ENCODE measurements at places on chromosomes 6 and 20.

DNA sequence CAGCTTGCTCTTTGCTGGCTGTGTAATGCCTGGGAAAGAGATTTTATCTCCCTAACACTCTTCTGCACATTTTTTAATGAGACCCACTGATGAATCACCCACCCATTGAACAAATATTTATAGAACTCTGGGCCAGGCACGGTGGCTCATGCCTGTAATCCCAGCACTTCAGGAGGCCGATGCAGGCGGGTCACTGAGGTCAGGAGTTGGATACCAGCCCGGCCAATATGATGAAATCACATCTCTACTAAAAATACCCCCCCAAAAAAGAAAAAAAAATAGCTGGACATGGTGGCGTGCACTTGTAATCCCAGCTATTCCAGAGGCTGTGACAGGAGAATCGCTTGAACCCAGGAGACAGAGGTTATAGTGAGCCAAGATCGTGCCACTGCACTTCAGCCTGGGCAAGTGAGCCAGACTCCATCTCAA, 82.1 kb upstream of the SIRPA start:
- peak; percentile 26 for DNase-seq

DNA sequence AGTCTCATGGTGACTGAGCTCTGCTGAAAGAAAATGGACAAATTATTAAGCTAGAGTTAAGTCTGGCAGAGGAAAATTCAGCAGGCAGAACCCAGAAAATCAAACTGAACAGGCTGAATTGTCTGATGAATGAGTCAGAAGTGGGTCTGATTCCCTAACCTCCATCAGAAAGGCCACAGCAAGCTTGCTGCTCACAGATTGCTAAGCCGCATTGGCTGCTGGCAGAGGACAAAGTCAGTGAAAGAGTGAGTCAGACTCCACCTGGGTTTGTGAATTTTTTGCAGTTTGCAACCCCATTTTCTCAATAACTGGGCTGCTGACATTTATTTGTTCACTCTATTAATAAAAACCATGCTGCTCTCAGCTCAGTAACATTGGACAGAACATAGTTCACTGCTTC, 191.3 kb downstream of the EPM2A start:
- DNase-seq, result peak; percentile 30

DNA sequence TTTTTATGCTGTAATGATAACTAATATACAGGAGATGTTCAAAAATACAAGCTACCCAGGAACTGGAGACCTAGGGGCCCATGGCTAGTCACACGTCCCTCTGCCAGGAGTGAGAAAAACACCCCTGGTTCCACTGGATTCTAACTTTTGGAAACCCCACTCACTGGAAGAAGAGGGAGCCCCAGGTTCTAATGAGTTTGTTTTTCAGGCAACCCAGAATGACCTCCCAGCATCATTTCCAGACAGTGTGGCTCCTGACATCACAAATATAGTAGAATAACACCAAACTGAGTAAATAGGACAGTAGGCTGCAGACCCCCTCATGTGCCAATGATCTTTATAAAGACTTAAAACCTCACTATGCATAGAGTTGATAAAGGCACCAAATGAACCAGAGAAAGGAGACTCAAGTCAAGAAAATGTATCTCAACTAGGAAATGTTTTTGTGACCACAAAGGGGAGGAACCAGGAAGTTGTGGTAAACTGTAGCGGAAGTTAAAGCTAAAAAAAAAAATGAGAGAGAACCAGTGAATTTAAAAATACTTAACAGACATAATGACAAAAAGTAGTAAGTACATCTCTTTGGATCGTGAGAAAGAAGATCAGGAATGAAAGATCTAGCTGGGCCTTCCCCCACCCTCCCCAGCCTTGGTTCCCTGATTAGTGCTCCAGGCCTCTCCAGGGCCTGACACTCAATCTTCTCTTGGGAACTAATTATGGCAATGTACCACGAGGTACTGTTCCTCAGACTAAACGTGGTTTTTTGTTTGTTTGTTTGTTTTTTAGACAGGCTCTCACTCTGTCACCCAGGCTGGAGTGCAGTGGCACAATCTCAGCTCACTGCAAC, 19.8 kb downstream of the HLA-E start:
- DNase-seq, result no peak

- no peak for DNase-seq
Measured at GRCh38 chr6:98925831-98926230, 21.9 kb downstream of the FBXL4 start.

GRCh38 chr20:33796263-33796906, 14.8 kb upstream of the CHMP4B start:
- no peak for DNase-seq

DNA sequence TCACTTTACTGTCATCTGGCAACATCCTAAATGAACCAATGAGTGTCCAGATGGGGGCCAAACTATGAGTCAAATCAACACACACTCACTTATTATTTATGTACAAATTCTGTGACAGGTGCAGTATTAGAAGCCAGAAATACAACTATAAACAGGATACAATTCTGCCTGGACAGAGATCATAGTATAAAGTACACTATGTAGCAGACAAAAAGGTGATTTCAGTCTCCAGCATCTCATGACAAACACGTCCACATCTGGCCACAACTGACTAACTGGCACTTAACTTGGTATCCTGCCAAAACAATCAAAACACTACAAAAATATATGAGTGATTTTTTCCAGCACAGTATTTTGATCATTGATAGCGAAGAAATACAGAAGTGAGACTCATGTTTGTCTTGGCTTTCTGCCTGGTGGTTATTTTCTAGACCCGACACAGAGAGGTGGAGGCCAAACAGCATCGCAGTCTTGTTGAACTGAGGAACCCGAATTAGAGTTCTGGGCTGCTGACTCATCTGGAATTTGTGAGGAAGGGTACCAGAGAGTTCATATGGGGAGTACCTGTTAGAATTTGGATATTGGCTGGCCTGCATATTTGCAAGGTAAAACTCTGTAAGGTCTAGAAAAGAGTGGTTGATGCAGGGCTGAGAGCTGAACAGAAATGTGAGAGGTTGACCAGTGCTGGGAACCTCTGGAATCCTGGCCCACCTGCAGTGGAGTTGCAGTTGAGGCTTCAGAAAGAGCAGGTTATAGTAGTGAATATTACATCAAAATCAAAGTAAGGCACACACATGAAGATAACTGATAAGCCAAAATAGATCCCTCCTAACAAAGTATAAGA, 475.2 kb downstream of the PTPRT start:
- no peak for DNase-seq

- no peak for DNase-seq
Measured at GRCh38 chr20:23753589-23753988, 2.9 kb upstream of the CST1 start.

DNA sequence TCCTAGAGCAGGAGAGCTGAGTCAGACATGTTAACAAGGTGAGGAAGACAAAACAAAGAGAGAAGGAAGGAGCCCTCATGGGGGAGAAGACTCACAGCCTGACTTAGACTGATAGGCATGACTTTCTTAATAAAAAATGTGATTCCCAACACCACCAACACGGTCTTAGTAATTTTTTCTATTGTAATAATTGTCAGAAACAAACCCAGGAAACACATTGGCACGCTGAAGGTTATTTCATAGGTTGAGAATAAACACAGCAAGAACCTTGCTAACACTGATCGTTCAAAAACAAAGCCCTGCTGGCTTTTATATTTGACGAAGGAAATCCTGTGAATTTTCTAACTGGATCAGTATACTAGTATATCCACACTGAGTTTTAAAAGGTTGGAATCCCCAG, 286.8 kb downstream of the HACE1 start:
- DNase-seq, result no peak

DNA sequence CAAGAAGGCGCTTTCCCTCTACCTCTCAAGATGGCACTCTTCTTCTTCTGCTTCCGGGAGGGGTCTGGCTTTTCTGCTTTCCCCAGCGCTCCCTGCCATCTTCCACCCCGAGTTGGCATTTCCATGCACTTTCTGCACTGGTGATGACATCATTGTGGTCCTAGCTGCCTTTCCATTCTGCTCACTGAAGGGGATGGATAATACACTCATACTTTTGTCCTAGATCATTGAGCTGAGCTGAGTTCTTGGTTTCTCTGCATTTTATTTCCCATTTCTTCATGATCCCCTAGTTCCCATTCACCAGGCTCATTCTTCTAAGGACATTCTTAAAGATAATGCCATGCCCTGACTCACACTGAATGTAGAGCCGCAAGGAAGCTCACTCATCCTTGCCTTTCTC, 96.7 kb downstream of the EDN1 start:
- no peak for DNase-seq

DNA sequence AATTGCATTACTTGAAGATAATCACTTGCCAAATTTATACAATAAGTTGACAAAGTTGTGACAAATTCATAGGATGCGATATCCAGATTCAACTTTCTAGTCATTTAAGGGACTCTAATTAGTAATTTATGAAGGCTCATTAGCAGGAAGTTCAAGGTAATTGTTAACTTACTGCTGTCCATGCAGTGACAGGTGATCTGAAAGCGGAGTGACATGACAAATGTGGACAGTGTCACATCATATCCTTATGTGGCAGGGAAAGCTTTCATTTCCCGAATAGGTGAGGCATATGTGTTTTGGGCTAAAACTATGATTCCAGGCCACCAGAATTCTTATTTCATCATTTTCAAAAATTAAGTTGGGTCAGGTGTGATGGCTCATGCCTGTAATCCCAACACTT, 115.9 kb upstream of the BMP2 start:
- no peak for DNase-seq

- DNase-seq, result no peak
Measured at GRCh38 chr6:116277124-116277523, 2.6 kb downstream of the TSPYL1 start.

DNA sequence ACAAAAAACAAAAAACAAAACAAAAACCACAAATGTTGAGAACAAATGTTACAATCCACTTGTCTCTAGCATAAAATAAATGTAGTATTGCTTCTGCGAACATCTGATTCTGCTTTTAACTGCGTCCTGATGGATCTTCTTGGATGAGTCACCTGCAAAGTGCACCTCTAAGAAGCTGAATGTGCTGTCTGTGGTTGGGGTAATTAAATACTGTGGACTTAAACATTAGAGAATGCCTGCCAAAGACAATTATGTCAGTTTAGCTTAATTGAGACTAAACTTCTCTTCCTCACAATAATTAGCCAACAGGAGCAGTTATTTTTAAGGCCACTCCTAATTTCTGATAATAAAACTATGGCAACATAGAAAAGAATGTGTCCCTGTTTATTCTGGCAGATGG, 253.4 kb downstream of the PHACTR1 start:
- no peak for DNase-seq

- no peak for DNase-seq
Measured at GRCh38 chr20:39302312-39302711, 340.2 kb downstream of the DHX35 start.

DNA sequence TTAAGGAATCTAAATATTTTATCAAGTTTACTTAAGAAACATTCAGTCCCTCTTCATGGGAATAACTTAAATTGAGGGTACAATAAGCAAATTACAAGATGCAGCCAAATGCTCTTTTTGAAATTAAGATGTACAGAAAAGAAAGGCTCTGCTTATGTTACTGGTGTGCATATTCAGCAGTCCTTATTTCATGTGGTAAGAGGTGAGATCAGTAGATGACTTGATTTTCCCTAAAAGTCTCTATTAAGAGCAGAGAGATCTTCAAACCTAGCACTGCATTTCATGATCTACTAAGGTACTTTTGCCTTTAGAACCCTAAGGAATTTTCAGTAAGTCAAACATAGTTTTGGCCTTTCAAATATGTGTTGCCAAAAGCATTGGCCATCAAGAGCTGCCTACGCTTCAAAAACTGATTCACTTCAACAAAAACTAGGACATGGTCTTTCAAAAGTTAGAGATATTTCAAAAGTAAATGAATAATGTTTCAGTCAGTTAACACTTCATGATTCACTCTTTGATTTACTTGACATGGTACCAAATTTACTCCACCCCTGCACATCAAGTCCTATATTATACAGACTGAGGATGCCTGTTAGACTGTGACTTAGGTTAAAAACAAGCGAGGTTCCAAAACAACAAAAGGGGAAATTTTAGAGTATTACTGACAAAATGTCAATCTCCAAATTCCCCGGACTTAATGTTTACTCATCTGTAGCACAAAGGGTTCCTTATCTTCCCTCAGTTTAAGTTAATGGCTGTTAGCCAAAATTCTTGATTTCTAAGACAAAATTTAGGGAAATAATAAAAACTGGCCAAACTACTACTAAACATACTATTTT, 19.2 kb downstream of the C6orf62 start:
- no peak for DNase-seq

GRCh38 chr20:38073307-38074071, 39.9 kb downstream of the RPRD1B start:
- peak; percentile 64 for DNase-seq

DNA sequence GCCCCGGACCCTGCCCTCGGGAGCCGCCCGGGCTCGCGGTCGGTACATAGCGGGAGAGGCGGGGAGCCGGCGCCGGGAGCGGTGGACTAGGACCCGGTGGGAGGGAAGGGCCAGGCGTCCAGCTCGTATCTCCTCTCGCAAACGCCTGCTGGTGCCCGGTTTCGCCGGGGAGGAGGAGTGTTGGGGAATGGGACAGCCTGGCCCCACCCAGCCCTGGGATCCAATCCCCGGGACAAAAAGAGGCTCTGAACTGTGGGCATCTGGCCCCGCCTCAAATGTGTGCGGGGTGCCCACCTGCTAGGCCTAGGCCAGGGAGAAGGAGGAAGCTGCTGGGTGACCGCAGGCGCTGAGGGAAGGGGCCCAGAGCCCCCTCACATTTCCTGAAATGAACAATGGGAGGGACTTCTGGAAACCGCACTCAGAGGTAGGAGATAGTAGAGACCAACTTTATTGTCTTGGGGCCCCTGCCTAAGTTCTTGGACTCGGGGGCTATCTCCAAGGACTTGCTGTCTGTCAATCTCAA, at the start of gene KCNK17:
KCNK17 (minus strand) TSS at position 147 of the 523 bp plus-strand sequence; CDS start at position 48, 99 bp downstream.
- no peak for DNase-seq

DNA sequence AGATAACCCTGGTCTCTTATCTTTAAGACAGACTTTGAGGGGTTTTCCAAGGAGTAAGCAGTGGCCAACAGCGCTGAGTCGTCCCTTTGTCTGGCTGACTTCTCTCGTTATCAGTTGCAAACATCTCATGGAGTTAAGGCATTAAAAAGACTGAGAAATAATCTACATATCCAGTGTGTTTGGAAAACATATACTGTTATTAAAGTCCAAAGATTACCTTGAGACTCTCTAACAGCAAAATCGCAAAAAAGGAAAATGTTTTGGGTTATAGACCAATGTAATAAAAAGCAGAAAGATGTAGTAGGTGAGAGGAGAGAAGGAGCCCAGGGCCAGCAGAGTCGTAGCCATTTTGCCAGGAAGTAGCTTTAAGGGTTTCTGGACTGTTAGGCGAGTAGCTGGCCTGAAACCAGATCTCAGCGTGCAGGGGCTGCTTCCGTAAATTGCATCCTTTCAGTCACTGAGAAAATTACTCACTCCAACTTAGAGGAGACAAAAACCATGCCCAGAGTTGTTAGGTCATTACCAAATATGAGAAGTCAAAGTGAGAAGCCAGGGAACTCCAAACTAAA, 24.6 kb downstream of the MYLK4 start:
- no peak for DNase-seq

GRCh38 chr6:63805808-63806572, 170.4 kb downstream of the PHF3 start:
- DNase-seq, result peak; percentile 72

GRCh38 chr6:125232466-125232865, 69.3 kb downstream of the HDDC2 start:
- no peak for DNase-seq
